ENCODE measurements at places on chromosomes 6 and 20.

GRCh38 chr6:154513601-154514320, 3.3 kb upstream of the CNKSR3 start:
- no peak for DNase-seq

DNA sequence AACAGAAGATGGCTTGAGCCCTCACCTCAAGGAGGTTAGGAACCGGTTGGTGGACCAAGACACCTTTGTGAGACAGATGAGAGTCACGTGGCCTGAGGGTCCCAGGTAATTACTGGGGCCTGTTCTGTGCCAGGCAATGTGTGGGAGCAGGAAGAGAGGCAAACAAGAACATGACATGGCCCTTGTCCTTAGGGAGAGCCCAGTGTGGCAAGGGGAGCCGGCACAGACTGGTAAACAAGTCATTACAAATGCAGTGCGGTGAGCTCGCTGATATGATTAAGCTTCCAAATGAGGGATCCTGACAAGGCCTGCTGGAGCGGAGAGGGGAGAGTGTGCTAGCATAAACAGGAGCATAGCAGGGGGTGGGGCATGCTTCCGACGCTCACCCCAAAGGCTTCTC, 55.6 kb downstream of the ZNF831 start:
- DNase-seq: no peak

GRCh38 chr6:147106759-147107401, 97.3 kb upstream of the STXBP5 start:
- no peak for DNase-seq

DNA sequence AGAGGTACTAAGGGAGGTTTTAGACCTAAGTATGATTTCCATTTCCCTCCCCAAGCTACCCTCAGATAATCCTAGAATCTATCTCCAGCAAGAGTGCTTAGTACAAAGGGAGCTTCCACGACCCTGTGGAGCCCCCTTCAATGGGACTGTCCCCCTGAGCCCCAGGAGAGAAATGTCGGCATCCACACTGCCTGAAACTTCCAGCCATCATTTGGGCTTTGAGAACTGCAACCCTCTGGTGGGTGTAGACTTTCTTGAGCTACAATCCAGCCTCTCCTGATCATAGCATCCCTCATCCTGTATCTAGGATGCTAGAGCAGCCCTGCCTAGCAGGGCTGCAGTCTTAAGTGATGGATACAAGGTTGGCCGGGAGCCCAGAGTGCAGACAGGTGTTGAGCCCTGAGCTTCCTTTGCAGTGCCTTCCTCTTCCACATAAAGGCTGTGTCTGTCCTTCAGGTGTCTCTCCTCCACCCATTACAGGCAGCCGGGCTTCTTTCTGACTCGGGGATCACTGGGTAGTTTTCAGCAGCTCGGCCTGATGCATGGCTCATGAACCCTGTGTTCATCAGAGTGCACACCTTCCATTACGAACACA, 424.5 kb downstream of the PREX1 start:
- no peak for DNase-seq

- no peak for DNase-seq
Measured at GRCh38 chr6:34017106-34017805, 128.6 kb downstream of the GRM4 start.

- no peak for DNase-seq
Measured at GRCh38 chr6:3849681-3850450, 693 bp downstream of the FAM50B start.

DNA sequence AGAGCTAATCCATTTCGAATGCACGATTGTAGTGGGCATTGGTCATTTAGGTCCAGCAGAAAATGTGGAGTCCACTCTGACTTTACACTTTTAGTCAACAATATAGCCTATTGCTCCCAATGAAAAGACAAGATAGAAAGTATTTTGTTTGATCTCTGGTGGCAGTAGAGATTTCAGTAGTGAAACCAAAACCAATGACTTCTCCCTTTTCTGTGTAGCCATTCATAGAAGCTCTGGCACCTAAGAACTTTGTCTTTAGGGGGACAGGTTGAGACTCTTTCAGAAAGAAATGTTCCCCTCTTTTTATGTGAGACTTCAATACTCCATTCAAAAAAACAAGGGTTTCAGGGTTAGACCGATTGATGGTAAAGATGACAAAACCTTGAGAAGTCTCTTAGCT, 510.8 kb upstream of the POU3F2 start:
- no peak for DNase-seq

DNA sequence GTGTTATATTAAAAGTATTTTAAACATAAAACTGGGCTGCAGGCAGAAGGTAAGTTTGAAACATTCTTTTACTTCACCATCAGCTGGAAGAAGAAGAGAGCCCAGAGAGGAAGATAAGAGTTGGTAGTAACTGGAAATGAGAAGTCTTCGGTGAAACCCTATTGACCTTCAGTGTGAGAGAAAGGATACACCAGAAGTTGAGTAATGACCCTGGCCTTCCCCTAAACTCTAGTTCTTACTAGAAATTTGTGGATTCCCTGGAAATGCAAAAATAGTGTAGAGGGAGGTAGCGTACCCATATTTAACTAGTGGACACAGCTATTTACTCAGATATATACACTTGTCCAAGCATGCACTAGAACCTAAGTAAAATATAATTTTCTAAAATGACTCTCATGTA, 8.0 kb upstream of the EPM2A start:
- no peak for DNase-seq

- DNase-seq: no peak
Measured at GRCh38 chr6:32827025-32827424, 10.2 kb upstream of the HLA-DOB start.

DNA sequence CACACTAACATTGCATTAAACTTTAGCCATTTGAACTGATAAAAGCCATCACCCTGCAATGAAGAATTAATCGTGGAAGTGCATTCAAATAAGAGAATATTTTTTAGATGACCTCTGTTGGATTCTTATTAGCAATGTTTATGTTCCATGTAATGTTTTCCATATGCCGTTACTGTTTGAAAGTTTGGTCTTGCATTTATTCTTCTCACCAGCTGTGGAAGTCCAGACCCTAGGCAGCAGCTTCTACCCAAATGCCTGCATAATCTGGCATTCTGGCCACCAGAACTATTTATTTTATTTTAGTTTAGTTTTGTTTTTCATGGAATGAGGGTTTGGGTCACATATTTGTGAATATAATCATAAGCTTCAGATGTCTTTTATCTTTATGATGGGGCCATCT, 140.4 kb downstream of the SAMD5 start:
- DNase-seq: no peak

DNA sequence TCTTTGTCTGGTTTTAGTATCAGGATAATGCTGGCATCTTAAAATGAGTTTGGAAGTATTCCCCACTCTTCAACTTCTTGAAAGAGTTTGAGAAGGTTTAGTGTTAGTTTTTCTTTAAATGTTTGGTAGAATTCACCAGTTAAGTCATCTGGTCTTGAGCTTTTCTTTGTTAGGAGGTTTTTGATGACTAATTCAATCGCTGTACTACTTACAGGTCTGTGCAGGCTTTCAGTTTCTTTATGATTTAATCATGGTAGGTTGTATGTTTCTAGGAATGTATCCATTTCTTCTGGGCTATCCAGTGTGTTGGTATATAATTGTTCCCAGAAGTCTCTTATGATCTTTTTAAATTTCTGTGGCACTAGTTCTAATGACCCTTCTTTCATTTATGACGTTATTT, 215.5 kb downstream of the LRFN2 start:
- no peak for DNase-seq

DNA sequence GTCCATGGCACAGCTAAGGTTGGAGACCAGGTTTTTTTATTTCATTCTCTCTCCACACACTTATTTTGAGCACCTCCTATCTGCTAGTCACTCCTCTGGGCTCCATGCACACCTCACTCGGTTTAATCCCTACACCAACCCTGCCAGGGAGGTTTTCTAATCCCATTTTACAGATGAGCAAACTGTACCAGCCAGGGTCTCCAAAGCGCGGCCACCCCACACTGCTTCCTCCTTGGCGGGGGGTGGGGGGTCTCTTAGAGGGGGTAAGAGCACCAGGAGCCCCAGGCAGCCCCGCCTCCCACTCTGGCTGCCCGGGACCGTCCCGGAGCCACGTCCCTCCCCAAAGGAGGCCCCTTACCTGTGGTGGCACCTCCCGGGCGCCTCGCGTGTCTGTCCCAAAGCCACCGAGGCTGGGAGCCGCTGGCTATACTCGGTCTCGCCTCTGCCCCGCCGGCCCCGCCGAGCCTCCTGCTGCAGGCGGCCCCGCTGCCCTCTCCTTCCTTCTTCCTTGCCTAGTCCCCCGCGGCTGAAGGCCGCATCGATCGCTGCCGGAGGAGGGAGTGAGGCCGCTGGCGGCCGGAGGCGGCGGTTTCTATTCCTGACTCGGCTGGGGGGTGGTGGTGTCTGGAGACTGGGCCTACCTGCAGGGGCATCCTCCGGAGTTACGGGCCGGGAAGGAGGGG, at the start of gene KCNS1:
Gene KCNS1 (minus strand): TSS at position 565 of the 683 bp plus-strand sequence. CDS start 1,891 bp downstream, outside the sequence.
- no peak for DNase-seq

DNA sequence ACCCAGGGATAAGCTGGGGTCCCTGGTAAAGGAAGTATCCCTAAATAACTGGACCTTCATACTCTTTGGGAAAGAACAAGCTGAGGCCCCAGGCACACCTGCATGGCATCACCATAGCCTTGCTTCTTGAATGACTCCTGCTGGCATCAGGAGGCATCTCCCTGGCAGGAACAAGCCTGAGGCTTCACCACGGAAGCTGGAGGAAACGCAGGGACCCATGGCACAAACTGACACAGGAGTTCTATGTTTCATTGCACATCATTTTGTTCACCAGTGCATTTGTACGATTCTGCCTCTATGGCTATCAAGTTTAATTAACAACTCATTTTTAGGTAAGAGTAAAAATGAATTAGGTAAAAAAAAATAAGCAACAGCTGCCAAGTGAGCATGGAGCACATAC, 619 bp upstream of the PDE7B start:
- no peak for DNase-seq

DNA sequence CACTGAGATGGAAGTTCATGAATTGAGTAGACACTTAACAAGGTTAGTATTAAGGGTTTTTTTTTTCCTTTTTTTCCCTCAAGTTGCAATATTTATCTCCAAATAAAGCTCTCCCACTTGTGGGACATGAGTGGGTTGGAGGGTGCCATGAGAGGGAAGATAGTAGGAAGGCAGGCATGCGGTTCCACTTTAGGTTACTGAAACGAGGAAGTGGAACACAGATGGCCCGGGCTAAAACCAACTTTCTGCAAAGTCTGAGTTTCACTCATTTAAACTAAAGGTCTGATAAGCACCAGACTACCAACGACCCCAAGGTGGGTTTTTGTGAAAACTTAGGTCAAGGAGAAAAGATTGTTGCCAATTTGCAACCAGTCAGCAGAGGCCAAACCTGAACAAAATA, 42.2 kb downstream of the TBC1D7 start:
- DNase-seq: no peak

DNA sequence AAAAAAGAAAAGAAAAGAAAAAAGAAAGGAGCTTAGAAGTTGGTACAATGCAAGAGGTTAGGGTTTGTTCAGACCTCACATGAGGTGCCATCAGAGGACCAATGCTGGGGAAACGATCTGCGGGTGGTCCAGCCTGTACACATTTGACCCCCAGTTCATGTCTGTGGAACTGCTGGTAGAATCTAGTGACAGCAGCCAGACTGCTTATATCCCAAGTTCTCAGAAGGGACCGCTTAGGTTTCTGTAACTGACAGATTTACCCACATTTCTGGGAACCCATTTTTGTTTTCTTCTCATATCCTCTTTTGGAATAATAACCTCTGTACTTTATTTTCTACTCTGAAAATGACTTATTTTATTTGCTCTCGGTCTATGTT, 4.7 kb downstream of the PPP1R18 start:
- no peak for DNase-seq

- DNase-seq: no peak
Measured at GRCh38 chr6:484746-485145, 93.2 kb downstream of the IRF4 start.

DNA sequence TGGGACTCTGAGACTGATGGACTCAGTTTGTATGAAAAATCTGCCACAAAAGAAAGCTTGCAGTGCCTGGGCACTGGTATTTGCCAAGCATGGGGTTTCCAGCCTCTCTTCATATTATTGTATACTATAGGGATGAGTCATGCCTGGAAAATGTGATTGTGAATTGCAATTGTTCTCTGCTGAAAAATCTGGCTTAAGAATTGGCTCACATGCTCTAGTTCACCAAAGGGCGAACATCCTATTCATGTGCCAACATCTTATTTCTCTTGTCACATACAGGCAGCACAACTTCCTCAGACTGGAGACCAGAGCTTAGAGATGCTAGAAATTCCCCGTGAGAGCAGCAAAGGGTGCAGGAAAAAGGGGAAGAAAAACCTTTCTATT, 103.6 kb upstream of the KCNK16 start:
- no peak for DNase-seq

- no peak for DNase-seq
Measured at GRCh38 chr6:140436023-140436811, 1061.8 kb upstream of the CITED2 start.

DNA sequence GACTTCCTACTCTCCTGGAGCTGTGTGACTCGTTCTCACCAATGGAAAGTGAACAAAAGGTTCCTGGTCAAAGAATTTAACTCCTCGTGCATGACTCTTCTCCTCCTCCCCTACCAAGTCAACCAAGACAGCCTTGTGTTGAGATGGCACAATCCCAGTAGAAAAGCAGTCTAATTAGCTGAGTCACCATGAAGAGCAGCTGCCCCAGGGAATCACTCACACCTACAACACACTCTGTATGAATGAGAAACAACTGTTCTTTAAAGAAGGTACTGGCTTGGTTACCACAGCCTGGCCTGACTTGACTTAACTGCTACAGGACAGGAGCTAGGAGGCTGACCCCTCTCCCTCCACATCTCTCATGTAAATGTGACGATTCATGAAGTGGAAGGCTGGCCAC, 2.9 kb upstream of the HLA-DOB start:
- no peak for DNase-seq

DNA sequence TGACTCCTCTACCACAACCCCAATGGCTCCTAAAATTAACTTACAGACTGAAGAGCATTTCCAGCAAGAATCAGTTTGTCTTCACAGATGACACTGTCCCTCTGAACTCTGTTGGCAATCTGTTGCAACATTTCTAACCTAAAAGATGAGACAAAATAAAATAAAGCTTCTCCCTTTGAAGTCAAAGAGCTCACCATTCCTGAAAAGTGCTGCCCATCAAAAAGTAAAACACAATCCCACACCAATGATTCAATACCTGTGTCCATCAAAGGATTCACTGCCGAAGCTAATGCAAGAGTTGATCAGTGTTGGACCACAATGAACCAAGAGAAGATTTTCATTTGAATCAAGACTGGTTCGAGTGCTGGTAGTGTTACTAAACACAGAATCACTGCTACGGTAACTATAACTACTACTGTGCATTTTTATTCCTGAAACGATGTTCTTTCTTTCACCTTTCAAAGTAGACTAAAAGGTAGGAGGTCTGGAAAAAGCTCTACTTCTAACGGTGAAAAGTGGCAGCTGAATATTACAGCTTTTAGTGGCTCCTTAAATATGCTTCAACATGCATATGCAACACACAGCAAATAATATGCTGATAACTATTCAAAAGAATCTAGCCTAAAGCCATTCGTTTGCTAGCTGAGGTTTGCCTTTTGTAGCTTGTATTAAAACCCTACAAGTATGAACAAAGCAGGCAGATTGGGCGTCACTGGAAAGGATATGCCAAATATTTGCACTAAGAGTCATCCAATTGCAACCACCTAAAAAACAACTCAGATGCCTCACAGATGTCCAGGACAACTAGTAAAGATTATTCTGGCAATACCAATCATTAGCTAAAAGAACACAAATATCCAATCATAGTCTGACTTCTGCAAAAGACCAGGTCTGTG, at the start of gene DST:
Gene DST (minus strand): TSS at position 524 of the 896 bp plus-strand sequence.
- DNase-seq: no peak

Measured in stimulated activated CD8-positive, alpha-beta memory T cell treated with anti-CD3 and anti-CD28 coated beads, Interleukin-7, amount 100 ng/mL, for 1 hour (primary cell).